Inflammatory macrophage (primary cell): ENCODE measurements at places on chromosomes 1 and 21.
A peak's percentile ranks its signal among the peaks of the same experiment; 100 is the strongest.

- DNase-seq: no peak
Observed at GRCh38 chr1:24980836-24981630, 51.0 kb upstream of the RUNX3 start.

DNA sequence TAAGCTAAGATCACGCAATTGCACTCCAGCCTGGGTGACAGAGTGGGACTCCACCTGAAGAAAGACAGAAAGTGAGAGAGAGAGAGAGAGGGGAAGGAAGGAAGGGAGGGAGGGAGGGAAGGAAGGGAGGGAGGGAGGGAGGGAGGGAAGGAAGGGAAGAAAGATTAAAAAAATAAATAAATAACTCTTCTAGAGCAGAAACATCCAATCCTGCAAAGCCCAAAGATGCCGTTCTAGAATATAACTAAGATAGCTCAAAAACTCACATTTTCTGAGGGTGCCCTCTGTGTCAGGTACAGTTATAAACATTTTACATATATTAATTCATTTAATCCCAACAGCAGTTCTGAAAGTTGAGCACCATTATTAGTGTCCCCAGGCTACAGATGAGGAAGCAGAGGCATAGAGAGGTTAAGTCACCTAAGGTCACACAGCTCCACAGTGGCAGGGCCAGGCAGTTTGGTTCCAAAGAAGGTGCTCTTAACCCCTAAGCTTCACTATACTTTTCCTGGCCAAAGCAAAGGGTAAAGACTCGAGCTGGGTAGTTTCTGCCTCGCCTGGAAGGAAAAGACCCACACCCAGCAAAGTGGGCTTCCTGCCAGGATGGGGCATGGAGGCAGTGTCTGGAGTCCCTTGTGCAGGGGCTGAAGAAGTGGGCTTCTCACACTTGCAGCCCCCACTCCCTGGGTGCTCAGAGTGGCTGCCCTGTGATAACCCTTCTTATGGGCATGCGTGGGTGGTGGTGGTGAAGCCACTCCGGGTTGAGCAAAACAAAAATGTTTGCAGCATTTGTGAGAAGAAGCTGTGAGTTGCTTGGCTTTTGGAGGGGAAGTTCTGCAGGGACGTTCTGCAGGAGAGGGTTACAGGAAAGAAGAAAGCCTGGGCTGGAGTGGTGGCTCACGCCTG is 7.9 kb upstream of the PIK3CD start:
- peak; percentile 95 for DNase-seq

GRCh38 chr1:165890684-165891083 is 63.3 kb downstream of the UCK2 start:
- DNase-seq: no peak

GRCh38 chr1:35280006-35280405 is 11.5 kb downstream of the ZMYM4 start:
- DNase-seq: no peak

GRCh38 chr1:116314305-116314919 is 58.6 kb upstream of the ATP1A1 start:
- DNase-seq: no peak

DNA sequence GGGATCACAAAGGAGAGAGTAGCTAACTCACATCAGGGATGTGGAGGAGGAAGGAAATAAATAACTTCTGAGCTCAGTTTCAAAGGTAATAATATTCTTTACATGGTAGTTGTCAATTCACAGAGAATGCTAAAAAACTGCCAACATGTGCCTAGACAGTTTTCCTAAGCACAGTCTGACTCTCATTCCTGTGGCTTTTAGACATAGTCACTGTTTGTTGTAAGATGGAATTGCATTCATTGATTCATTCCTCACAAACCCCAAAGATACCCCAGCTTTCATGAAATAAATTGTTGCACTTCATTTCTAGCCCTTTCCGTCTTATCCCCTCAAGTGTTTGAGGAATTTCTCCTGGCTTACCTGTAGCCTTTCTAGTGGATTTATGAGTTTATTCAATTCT is 263.9 kb downstream of the NTNG1 start:
- DNase-seq: no peak

DNA sequence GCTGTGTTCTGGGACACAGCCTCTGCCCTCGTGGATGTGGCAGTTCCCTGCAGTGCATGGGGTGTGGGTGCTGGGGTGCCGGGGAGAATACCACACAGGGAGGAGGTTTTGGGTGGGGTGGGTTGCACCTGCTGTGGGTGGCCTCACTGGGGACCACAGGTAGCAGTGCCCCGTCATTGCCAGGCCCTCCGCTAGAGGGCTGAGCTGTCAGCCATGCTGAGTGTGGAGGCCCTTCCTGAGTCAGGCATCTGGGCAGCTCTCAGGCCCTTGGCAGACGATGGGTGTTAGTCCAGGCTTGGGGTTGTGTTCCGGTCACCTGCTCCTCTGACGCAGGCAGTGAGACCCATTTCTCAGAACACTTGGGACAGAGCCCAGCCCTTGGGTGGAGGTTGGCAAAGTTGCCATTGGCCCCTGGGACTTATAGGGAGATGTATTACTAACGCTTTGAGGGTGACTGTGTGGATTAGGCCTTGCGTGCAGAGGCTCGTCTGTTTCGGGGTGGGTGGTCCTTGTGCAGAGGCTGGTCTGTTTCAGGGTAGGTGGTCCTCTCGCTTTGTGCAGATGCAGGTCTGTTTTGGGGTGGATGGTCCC is 23.9 kb downstream of the PCNT start:
- DNase-seq: no peak

DNA sequence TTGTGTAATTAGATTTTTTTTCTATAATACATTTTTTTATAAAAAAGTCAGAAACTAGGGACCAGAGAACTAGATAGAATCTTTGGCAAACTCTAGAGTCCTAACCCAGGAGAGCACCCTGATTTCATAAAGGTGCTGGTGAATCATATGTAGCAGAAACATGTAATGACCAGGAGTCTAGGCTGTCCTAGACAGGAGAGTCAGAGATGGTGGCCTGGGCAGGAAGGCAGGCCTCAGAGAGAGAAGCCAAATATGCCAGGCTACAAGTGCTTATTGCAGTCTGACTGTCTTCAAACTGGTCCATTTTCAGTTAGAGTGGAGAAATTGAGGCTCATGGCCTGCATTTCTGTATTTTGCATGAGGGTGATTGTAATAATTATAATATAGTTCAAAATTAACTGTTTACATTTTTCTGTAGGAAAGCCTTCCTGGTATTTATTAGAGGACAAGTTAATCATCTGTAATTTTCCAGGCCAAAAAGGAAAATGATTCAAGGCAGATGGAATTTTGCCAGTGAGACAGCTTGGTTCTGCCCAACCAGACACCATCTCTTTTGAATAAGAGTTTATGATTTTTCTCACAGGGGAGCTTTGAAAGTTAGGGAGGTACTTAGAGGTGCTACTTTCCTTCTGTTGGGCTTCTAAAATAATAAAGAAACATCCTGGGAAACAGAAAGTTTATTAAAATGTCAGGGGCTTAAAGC is 129.8 kb downstream of the S1PR1 start:
- DNase-seq: no peak

- DNase-seq: no peak
Observed at GRCh38 chr1:57109247-57109646, 143.4 kb upstream of the C8B start.

GRCh38 chr1:145716641-145717345 is 2.5 kb upstream of the CD160 start:
- no peak for DNase-seq

DNA sequence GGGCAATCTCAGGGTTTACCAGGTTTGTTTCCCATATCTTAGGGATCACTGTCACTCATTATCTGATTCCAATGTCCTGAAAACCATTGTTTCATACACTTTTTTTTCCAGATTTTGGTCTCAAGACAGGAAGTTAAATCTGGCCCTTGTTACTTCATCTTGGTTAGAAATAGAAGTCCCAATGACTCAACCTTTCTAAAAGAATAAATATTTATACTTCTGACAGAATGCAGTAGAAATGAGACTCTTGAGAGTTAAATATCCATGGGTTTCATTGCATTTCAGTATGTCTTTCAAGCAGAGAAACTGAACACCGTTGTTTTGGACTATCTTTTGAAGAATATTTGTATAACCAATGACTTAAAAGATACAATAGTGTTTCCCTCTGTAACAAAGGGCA is 19.8 kb upstream of the VCAM1 start:
- DNase-seq: peak; percentile 8
